Lung (tissue), 17 donors: ENCODE measurements at places on chromosomes 5 and 9. TPM values are rescaled to one million over a fixed set of nuclear protein-coding genes. Genes with fewer than 3 reads are reported as not detected.
A peak's percentile ranks its signal among the peaks of the same experiment; 100 is the strongest.

- H3K4me1 ChIP-seq, result peaks cover 13% of the 10 kb centered on the region
- H3K4me3 ChIP-seq, result no peak overlapping the region
- no peak overlapping the region for H3K27ac ChIP-seq
- no peak for DNase-seq
- H3K36me3 ChIP-seq, result peaks cover 9% of the 10 kb centered on the region
Measured at GRCh38 chr5:93577854-93578812, 2.9 kb downstream of the NR2F1-AS1 start.

- H3K4me1 ChIP-seq, result no peaks in the 10 kb centered on the region
- no peaks in the 10 kb centered on the region for H3K36me3 ChIP-seq
- DNase-seq, result no peak
- H3K27ac ChIP-seq, result no peak overlapping the region
- no peak overlapping the region for H3K4me3 ChIP-seq
- no peaks in the 10 kb centered on the region for H3K27me3 ChIP-seq
Measured at GRCh38 chr9:74281674-74282073, 215.5 kb upstream of the RORB start.

DNA sequence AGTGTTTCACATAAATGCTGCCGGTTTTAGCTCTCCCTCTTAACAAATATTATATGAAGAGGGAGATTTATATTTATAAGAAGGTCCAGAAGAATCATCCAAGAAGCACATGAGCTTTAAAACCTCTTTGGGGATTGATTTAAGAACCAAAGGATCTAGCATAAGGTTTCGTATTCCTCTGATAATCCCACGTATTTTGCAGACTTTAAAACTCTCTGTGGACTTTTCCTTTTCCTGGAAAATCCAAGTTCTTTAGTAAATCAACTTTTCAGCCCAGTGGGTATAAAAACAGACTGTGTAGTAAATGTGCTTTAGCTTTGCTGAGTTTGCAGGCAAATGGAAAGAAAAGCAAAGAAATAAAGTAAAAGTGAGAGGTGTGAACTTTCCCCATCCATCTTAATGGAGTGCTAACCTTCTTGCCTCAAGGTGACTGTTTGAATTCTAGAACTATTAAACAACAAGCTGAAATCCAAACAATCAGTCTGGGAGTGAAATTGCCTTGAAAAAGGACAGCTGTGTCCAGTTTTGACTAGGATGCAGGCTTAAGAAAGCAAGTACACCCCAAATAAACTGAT lies 363.4 kb upstream of the SLC24A2 start:
- no peaks in the 10 kb centered on the region for H3K4me1 ChIP-seq
- no peak overlapping the region for H3K27ac ChIP-seq
- no peaks in the 10 kb centered on the region for H3K36me3 ChIP-seq
- H3K27me3 ChIP-seq, result no peaks in the 10 kb centered on the region
- peak; percentile 16 for DNase-seq

DNA sequence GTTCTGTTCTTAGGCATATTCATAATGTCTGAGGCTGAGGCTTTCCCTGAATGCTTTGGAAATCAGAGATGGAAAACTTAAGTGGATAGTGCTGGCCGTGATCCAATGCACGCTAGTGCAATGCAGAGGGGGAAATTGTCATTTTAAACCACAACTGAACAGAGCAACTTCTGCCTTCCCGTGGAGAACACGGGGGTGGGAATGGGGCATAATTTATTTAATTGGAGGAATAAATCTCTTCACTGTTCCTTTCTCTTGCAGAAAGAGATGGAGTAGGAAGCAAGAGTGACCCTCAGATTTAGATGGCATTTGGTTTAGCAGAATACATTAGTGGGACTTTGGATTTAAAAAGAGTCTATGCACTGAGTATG lies 22.9 kb upstream of the NREP start:
- DNase-seq, result peak; percentile 86
- H3K4me1 ChIP-seq, result no peaks in the 10 kb centered on the region
- no peaks in the 10 kb centered on the region for H3K27me3 ChIP-seq
- no peaks in the 10 kb centered on the region for H3K36me3 ChIP-seq
- H3K27ac ChIP-seq, result no peak overlapping the region
- no peak overlapping the region for H3K4me3 ChIP-seq

- H3K27me3 ChIP-seq, result no peaks in the 10 kb centered on the region
- H3K4me1 ChIP-seq, result peaks cover 17% of the 10 kb centered on the region
- peak; percentile 55 for DNase-seq
Measured at GRCh38 chr9:136902259-136902821, 16.0 kb downstream of the TRAF2 start.

GRCh38 chr9:6243746-6244145 lies 28.1 kb downstream of the IL33 start:
- H3K4me1 ChIP-seq, result no peaks in the 10 kb centered on the region
- no peak overlapping the region for H3K4me3 ChIP-seq
- no peak overlapping the region for H3K27ac ChIP-seq

GRCh38 chr9:89522261-89522958 lies 24.5 kb upstream of the SEMA4D start:
- peak overlapping the region; percentile 63 for H3K27ac ChIP-seq
- no peaks in the 10 kb centered on the region for H3K27me3 ChIP-seq
- DNase-seq, result no peak

CCDC152 gene
- total RNA-seq, result 1.3 TPM

PCDHA9 gene
- total RNA-seq, result 0.68 TPM

CHSY3 gene
- 4.1 TPM for total RNA-seq

SAPCD2 gene
- total RNA-seq, result 1.4 TPM
